ENCODE measurements at places on chromosomes 13 and 19.

DNA sequence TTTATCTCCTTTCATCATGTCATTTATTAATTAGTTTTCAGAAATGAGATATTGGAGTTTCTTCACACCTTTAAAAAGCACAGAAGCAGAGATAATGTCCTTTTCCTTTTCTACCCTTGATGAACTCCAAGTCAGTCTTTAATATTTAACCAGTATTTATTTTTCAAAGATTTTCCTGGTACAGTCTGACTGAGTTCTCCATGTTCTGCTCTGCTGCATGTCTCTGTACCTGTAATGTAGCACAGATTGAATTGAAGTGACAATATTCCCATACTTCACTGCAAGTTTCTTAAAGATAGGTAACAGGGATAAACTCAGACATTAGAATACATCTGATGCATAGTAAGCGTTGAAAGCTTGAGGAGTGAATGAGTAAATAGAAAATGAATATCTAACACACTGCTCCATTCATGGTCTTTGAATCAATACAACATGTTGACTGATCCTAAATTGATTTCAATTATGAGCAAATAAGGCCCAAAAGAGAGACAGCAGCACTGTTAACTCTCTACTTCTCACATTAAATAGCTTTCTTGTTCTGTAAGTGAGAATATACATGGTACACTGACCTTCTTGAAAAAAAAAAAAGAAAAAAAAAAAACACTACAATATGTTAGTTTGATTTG is 1323.6 kb upstream of the PRR20A start:
- DNase-seq: no peak

DNA sequence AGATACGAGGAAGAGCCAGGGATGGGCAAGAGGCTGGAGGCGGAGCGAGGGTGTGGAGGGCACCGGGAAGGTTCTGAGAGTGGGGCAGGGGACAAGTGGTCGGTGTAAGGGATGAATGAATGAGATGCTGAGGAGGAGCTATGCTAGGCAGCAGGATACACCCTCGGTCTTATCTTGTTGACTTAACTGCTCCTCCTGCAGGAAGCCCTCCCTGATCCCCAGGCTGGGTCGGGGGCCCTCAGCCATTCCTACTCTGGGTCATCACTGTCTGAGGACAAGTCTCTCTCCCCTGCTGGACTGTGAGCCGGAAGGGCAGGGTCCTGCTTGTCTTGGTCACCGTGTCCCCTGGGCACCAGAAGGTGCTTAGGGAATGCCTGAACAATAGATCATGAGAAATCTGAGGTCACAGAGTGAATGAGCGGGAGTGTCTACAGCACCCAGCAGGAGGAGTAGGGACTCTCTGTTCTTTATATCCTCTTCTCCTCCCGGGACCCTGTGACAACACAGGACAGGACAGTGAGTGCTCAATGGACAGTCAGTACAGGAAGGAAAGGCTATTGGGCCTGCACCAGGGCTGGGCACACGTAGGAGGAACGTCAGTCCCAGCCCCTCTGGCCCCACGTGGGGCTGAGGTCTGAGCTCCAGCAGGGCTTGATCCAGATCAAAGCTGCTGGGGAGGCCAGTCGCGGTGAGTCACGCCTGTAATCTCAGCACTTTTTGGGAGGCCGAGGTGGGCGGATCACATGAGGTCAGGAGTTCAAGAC is 6.5 kb downstream of the NKPD1 start:
- no peak for DNase-seq

DNA sequence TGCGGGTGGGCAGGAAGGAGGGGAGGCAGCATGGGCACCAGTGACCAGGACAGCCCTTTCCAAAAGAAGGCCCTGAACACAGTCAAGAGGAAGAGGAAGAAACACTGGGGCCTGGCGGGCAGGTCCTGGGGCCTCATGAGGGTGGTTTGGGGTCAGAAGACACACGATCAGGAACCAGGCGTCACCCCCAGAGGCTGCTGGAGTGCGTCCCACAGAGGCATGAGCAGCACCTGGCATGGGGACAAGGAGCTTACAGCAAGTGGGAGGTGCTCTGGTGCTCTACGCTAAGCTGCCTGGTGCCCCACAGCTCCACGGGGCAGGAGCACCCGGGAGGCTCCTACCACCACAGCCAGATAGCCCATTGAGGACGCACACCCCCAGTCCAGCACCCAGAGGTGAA is 20.0 kb downstream of the ELL start:
- DNase-seq: no peak

DNA sequence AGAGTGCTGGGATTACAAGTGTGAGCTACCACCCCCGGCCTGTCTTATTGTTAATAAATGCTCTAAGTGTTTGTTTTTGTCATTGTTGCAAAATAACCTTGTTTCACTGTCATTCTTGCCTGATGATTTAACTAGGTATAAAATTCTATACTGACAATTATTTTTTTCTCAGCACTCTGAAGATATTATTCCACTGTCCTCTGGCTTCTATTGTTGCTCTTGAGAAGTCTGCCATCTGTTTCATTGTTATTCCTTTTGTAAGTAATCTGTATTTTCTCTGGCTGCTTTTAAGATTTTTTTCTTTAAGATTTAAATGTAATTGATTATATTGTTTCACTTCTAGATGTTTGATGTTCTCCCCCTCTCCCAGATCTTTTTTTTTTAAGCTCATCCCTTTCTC is 17.6 kb downstream of the ZNF420 start:
- DNase-seq: no peak

DNA sequence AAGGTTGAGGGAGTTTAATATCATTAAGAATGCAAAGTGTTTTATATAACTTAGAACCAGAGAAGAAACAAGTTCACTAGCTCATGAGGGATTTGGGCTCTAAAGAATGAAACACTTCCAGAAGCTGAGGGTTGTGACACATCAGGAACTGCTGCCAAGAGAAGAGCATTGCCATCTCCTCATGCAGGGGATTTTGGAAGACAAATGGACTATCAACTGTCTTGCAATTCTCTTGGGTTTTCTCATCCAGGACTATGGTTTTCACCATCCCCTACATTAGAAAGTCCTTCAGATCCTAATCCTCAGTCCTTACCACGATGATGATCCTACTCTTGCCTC is 59.7 kb upstream of the KL start:
- DNase-seq: no peak

- DNase-seq: no peak
Measured at GRCh38 chr13:40160618-40161350, 505.3 kb downstream of the COG6 start.
